Neuronal stem cell (in vitro differentiated cells): ENCODE measurements at places on chromosomes 11 and 22.

DNA sequence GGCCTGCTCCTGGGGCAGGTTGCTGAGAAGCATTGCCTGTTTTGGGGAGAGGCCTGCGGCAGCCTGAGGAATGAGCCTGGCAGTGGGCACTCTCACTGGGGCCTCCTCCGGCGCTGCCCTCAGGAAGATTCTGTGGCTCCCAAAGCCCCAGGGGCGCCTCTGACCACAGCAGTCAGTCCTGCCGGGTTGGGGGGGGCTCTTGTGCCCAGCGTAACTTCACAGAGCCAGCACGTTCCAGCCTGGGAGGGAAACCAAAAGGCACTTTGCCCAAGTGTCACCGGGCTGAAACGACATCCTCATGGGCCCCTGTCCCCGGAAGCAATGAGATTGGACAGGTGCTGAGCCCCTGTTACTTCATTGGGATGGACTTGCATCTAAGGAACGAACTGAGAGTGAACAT, 4.3 kb upstream of the LRP5 start:
- no peak for DNase-seq
- H3K27me3 ChIP-seq = no peaks in the 10 kb centered on the region
- no peaks in the 10 kb centered on the region for H3K36me3 ChIP-seq
- no peaks in the 10 kb centered on the region for H3K4me1 ChIP-seq
- no peak overlapping the region for H3K4me3 ChIP-seq

DNA sequence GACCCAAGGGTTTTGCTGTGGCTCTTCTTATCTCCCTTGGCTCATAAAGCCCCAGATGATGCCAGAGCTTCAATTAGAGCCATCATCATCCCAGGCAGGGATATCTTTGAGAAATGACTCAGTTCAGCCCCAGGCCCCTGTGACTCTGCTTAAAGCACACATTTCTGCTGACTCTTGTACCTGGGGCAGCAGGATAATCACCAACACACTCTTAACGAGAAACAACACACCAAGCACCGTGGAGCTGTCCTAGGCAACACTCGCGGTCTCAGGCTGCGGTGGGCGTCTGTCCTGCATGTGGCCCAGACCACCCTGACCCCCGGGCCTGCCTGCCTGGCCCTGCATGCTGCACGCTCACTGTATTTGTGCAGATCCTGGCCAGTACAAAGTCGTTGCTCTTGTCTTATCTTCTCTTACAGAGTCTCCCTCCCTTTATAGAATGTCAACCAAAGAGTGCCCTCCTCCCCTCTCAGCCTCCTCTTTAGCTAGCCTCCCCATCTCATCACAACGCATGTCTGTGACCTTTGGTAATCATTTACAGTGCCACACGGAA, 114.2 kb upstream of the PARVA start:
- H3K4me3 ChIP-seq = no peak overlapping the region
- no peaks in the 10 kb centered on the region for H3K36me3 ChIP-seq
- DNase-seq = no peak
- no peaks in the 10 kb centered on the region for H3K27me3 ChIP-seq
- H3K4me1 ChIP-seq = peaks cover 1% of the 10 kb centered on the region

DNA sequence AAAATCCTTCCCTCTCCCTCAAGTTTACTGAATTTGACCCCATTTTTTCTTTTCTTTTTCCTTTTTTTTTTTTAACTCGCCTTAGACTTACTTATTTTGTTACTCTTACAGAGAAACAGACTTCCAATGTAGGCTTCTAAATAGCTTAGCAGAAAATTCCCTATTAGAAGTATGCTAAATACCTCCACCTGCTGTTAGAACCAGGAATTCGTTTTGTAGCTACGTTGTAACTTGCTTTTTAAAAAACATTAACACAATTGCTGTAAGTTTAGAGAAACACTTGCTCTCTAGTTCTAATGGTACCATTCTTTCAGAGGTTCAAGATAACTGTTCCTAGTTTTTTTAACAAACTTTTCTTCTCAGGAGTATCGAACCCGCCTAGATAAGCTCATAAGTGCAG, 324.2 kb downstream of the DCDC1 start:
- H3K27me3 ChIP-seq = no peaks in the 10 kb centered on the region
- no peaks in the 10 kb centered on the region for H3K36me3 ChIP-seq
- no peaks in the 10 kb centered on the region for H3K4me1 ChIP-seq

- no peak for DNase-seq
- peaks cover 90% of the 10 kb centered on the region for H3K36me3 ChIP-seq
- H3K4me3 ChIP-seq = no peak overlapping the region
- no peaks in the 10 kb centered on the region for H3K4me1 ChIP-seq
- no peak overlapping the region for H3K27ac ChIP-seq
Observed at GRCh38 chr22:21961886-21962654, 9.4 kb upstream of the PPM1F start.

- H3K4me1 ChIP-seq = peaks cover 9% of the 10 kb centered on the region
- no peak for DNase-seq
- no peaks in the 10 kb centered on the region for H3K36me3 ChIP-seq
- no peaks in the 10 kb centered on the region for H3K27me3 ChIP-seq
- no peak overlapping the region for H3K4me3 ChIP-seq
- no peak overlapping the region for H3K27ac ChIP-seq
Observed at GRCh38 chr11:3866206-3866605, 10.7 kb downstream of the STIM1 start.

DNA sequence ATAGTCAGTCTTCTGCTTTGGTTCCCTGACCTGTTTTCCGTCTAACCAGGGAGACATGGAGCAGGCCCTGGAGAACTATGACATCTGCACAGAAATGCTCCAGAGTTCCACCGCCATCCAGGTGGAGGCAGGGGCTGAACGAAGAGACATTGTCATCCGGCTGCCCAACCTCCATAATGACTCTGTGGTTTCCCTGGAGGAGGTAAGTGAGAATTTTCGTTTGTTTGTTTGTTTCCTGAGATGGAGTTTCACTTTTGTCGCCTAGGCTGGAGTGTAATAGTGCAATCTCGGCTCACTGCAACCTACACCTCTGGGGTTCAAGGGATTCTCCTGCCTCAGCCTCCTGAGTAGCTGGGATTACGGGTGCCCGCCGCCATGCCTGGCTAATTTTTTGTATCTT, 52.9 kb downstream of the CABIN1 start:
- H3K4me1 ChIP-seq = no peaks in the 10 kb centered on the region
- H3K36me3 ChIP-seq = peaks cover 85% of the 10 kb centered on the region
- no peak for DNase-seq
- no peak overlapping the region for H3K4me3 ChIP-seq
- H3K27me3 ChIP-seq = no peaks in the 10 kb centered on the region

- H3K27ac ChIP-seq = no peak overlapping the region
- no peaks in the 10 kb centered on the region for H3K27me3 ChIP-seq
- H3K4me1 ChIP-seq = no peaks in the 10 kb centered on the region
- peaks cover 8% of the 10 kb centered on the region for H3K36me3 ChIP-seq
- DNase-seq = no peak
Observed at GRCh38 chr11:44120169-44120568, 24.7 kb downstream of the EXT2 start.

DNA sequence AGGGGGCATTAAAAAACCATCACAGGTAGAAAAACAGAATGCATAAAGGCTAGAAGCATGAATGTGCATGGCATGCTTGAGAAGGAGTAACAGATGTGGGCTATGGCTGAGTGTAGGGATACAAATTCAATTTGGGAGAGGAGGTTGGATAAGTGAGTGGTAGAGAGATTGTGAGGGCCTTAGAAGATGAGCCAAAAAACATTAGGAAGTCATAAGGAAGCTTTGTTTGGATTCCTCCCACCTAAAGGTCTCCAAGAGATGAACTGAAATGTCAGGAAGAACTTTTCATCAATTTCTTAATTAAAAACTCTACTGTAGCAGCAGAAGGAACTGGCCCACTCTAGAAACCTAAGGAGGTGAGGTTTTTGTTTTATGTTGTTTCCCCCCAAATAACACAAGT, 41.2 kb upstream of the CSNK2A3 start:
- DNase-seq = no peak
- H3K4me3 ChIP-seq = no peak overlapping the region
- no peak overlapping the region for H3K27ac ChIP-seq
- no peaks in the 10 kb centered on the region for H3K36me3 ChIP-seq

DNA sequence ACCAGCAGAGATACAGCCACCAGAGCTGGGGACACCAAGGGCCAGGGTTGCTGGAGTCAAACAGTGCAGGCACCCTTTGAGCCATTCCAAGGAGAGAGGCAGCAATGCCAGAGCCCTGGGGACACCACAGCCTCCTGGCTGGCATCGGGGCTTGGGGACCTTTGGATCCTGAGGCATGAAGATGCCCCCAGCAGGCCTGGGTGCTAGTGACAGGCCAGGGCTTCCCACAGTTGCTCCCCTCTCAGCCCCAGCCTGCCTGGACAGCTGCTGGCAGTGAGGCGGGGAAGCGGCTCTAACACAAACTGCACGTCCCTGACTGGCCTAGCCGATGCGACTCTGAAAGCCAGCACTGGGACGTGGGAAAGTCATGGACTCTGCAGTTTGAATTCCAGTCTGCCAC, 2.7 kb downstream of the CD5 start:
- no peak for DNase-seq
- H3K27ac ChIP-seq = no peak overlapping the region
- no peak overlapping the region for H3K4me3 ChIP-seq
- no peaks in the 10 kb centered on the region for H3K36me3 ChIP-seq

- H3K4me3 ChIP-seq = no peak overlapping the region
- no peaks in the 10 kb centered on the region for H3K27me3 ChIP-seq
- peaks cover 74% of the 10 kb centered on the region for H3K36me3 ChIP-seq
Observed at GRCh38 chr11:19232910-19233503, 7.7 kb downstream of the E2F8 start.

- no peaks in the 10 kb centered on the region for H3K36me3 ChIP-seq
- no peak for DNase-seq
- no peak overlapping the region for H3K4me3 ChIP-seq
- H3K4me1 ChIP-seq = no peaks in the 10 kb centered on the region
- no peak overlapping the region for H3K27ac ChIP-seq
Observed at GRCh38 chr11:126122863-126123262, 60.2 kb upstream of the CDON start.

DNA sequence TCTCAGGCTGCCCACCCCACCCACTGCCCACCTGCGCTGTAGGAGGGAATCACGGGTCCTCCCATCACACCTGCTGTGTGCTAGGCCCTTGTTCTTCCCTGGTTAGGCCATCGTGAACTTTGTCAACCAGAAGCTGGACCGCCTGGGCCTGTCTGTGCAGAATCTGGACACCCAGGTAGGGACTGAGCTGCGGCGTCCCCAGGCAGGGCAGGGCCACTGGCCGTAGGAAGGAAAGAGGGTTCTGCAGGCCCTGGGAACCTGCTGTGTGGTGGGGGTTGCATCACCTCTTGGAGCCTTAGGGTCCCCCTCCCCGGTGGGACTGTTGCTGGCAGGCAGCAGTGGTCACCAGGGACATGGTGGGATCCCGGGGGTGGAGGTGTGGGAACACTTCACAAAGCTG, 15.5 kb downstream of the PARVG start:
- H3K36me3 ChIP-seq = no peaks in the 10 kb centered on the region
- H3K4me1 ChIP-seq = no peaks in the 10 kb centered on the region
- H3K4me3 ChIP-seq = no peak overlapping the region
- no peak for DNase-seq
- no peak overlapping the region for H3K27ac ChIP-seq

DNA sequence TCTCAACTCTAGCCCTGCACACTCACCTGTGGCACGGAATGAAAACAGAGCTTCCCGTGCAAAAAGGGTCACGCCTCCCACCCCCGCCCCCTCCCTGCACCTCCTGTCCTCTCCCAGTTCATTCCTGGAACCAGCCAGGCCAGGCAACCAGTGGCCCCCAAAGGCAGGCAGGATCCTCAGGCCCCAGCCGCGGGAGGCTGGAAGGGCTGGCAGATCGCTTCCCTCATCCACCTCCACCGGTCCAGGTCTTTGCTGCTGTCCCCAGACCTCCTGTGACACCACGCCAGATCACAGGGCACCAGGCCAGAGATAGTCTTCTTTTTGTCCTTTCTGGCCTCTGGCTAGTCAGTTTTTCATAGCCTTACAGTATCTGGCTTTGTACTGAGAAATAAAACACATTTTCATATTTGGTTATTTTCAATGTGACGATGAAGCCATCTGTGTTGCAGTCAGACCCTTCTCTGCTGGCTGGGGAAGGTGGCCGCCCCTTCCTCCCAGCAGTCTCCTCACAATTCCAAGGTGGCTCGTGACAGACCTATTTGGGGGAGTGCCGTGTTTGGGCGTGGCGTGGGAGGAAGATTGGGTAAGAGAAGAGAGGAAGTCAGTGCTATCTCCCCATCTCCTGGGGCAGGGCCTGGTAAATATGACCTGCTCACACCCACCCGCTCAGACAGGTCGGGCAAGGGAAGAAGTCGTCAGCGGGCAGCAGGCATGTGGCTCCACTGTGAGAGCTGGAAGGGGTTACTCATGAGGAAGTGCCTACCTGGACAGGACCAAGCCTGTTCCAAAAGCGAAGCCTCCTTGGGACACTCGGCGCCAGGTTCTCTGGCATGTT, 9.1 kb downstream of the SSH3 start:
- no peak overlapping the region for H3K27ac ChIP-seq
- H3K4me1 ChIP-seq = no peaks in the 10 kb centered on the region

DNA sequence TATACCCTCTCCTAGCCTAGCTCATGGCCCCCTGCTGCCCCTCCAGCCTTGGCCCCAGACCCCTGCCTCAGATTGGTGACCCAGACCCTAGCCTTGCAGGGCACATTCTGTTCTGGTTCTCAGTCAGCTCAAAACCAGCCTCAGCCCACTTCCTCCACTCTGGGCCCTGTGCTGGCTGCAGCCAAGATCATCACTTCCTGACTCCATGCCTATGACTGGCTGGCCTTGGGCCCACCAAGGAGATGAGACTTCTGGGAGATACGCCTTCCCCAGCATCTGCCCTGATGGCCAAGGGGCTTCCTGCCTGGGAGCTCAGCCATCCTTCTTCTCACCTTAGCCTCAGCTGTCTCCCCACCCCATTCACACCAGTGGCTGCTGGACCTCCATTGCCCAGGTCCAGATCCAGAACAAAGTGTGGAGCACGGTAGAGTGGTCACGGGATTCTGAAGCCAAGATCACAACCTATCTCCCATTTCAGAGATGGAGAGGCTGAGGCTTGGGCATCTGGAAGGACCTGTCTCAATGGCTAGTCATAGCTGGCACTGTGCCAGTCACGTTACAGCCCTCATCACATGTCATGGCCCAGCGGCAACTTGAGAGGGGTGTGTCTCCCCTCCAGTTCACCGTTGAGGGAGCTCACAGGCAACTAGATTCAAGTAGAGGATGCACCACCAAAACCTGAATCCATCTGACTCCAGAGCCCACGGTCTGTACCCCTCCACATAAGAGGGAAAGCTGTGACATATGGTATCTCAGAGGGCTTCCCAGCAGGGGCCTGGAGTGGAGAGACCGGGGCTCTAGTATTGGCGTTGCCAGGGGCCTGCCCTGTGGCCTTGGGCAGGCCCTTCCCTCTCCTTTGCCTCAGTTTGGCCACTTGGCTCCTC, 43.0 kb upstream of the KLHL35 start:
- no peak overlapping the region for H3K4me3 ChIP-seq
- no peak for DNase-seq
- H3K4me1 ChIP-seq = peaks cover 7% of the 10 kb centered on the region
- H3K36me3 ChIP-seq = no peaks in the 10 kb centered on the region

DNA sequence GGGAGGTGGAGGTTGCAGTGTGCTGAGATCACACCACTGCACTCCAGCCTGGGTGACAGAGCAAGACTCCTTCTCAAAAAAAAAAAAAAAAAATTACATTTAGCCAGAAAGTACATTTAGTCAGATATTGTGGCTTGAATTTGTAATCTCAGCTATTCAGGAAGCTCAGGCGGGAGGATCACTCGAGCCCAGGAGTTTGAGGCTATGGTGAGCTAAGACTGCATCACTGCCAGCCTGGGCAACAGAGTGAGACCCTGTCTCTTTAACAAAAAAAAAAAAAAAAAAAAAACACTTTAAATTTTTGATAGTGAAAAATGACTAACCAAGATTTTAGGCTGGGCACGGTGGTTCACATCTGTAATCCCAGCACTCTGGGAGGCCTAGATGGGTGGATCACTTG, 27.3 kb downstream of the MRTFA start:
- no peak for DNase-seq
- H3K27ac ChIP-seq = no peak overlapping the region
- H3K36me3 ChIP-seq = no peaks in the 10 kb centered on the region

GRCh38 chr11:114354076-114354475, 46.2 kb downstream of the C11orf71 start:
- no peak overlapping the region for H3K4me3 ChIP-seq
- no peak overlapping the region for H3K27ac ChIP-seq
